Stimulated activated CD4-positive, alpha-beta T cell treated with anti-CD3 and anti-CD28 coated beads, Interleukin-15, amount 100 ng/mL, for 24 hours (primary cell): ENCODE measurements at places on chromosomes 11 and 22.

GRCh38 chr11:19979519-19979845, 180.8 kb downstream of the DBX1 start:
- no peak for DNase-seq

- no peak for DNase-seq
Measured at GRCh38 chr11:63666874-63667273, 4.3 kb downstream of the ATL3 start.

- DNase-seq = no peak
Measured at GRCh38 chr11:122042981-122043380, 73.0 kb downstream of the BLID start.

- peak; percentile 10 for DNase-seq
Measured at GRCh38 chr22:16601437-16602223, 9.0 kb upstream of the CCT8L2 start.

GRCh38 chr11:8268530-8269400, 5.1 kb upstream of the LMO1 start:
- DNase-seq = no peak

DNA sequence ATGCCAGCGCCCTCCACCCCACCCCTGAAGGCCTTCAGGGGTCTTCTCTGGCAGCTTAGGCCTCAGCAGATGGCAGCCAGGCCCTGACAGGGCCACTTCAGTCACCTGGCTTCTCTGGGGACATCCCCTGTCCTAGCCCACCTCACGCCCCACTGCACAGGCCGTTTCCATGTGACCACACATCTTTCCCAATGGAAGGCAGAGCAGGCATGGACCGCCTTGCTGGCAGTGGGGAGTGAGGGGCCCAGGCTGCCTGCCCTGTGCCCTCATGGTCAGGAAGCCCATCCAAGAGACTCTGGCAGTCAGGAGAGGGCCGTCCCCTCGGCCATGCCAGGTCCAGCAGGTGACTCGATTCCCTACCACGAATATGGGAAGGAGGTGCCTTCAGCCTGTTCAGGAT, 25.8 kb downstream of the MACROD1 start:
- no peak for DNase-seq

- no peak for DNase-seq
Measured at GRCh38 chr11:131207901-131208300, 162.5 kb upstream of the NTM start.

- DNase-seq = no peak
Measured at GRCh38 chr11:65064847-65065240, 6.5 kb upstream of the NAALADL1 start.

DNA sequence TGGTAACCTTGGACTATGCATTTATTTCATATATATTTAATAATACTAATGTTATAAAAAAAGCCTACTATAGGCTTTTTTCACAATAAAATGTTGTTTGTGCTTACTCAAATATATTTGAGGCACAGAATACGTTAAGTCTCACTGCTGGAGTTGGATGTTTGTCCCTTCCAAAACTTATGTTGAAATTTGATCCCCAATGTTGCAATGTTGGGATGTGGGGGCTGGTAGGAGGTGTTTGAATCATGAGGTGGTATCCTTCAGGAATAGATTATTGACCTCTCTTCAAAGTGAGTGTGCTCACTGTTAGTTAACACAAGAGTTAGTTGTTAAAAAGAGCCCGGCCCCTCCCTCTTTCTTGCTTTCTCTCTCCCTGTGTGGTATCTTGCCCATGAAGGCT, 1295.9 kb downstream of the JRKL start:
- no peak for DNase-seq

GRCh38 chr11:120521176-120521575, 9.6 kb downstream of the GRIK4 start:
- DNase-seq = no peak

- no peak for DNase-seq
Measured at GRCh38 chr11:34226210-34226609, 120.8 kb downstream of the NAT10 start.

- no peak for DNase-seq
Measured at GRCh38 chr11:44690651-44691050, 36.1 kb upstream of the TSPAN18 start.

DNA sequence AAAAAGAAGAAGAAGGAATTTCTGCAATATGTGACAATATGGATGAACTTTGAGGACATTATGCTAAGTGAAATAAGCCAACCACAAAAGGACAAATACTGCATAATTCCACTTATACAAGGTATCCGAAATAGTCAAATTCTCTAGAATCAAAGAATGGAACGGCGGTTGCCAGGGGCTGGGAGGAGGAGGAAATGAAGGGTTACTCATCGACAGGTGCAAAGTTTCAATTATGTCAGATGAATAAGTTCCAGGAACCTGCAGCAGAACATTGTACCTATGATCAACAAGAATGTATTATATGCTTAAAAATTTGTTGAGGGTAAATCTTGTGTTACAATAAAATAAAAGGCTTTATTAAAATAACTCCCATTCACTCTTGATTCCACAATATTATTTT, 49.0 kb downstream of the SC5D start:
- DNase-seq = peak; percentile 51

DNA sequence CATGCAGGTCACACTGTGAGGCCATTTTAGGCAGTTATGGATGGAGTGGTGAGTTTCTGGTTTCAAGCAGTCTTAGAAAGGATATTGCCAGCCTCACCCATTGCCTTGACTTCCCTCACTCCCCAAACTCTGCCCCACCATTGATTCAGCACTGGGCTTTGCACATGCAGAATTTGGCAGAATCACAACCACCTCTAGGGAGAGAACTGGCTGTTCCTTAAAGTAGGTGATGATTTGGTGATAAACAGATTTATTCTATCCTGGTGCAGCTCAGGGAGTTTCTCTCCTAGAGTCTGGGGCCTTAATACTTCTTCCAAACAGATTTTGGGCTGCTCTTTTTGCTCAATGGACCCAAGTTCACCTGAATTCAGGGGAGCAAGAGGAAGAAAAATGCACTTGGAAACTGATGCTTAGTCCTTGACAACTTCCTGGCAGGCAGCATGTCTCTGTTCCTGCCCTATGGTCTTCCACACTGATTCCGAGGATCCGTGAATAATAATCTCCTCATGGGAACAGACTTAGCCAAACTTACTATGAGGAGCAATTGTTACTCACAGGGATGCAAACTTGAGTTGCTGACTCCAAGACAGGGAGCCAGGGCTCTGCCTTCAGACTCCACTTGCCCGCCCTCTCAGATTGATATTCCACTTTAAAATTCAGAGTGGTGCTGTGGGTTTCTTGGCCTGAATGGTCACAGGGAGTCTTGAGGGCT, 129.7 kb upstream of the PARVA start:
- DNase-seq = no peak

GRCh38 chr11:119739021-119739703, 10.2 kb upstream of the NECTIN1 start:
- no peak for DNase-seq

DNA sequence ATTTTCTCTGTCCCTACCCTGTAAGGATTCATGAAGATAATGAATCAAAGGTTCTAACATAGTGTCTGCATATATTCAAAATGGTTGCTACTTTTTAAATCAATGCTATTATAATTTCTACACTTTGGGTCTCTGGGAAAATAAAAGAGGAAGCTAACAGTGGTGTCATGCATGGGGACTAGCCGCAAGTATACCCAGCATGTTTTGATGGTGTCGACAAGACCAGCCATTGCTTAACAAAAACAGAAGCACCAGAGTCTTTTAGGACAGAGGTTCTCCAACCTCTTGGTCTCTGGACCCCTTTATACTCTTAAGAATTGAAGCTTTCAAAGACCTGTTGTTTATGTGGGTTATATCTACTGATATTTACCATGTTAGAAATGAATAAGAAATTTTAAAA, 37.8 kb downstream of the RNF141 start:
- no peak for DNase-seq

DNA sequence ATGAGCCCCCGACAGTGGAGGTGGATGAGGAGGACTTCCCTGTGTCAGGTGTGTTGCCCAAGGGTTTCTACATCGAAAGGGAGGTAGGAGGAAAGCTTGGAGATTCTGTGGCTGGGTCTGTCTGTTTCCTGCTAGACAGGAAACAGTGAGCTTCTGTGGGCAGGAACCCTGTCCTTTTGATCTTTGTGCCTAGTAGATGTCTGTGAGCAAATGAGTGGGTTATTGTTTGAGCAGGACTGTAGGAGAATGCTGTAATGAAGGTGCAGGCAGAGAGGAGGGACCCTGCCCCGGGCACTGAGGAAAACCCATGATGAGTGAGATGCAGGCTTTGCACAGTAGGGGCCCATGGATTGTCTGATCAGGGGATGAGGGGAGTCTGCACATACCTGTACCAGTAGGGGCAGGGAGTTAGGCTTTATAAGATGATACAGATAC, 14.0 kb downstream of the USP35 start:
- DNase-seq = peak; percentile 43

DNA sequence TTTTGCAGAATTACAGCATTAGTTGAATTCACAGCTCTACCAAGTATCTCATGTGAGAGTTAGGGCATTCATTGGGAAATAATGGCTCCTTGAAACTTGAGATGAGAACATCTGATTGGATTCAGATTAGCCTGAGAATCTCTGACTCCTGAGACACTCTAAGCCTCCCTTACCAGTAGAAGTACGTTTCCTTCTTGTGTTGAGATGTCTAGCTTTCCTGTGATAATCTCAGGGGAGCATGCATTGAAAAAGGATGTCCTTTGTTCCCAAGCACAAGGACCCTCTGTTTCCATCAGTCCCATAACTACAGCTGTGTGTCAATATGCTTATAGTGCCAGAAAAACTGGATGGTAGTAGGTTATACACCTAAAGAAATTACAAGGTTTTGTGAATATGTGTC, 35.2 kb upstream of the RDX start:
- no peak for DNase-seq

DNA sequence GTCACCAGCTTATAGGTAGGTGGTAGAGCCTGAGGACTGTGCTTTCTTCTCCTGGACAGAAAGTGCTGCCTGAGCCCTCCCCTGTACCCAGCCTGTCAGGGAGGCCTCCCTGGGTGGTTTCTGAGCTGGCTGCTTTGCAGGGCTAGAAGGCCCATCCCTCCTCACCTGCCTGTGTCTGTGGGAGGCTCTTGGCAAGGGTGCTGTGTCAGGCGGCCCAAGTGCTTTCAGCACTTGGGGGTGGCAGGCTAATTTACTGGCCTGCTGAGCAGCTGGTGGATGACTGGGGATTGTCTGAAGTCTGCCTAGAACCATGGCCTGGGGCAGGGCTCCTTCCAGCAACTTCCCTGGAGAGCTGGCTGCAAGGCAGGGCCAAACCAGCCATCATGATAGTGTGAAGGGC, 139.0 kb upstream of the NAV2 start:
- no peak for DNase-seq

DNA sequence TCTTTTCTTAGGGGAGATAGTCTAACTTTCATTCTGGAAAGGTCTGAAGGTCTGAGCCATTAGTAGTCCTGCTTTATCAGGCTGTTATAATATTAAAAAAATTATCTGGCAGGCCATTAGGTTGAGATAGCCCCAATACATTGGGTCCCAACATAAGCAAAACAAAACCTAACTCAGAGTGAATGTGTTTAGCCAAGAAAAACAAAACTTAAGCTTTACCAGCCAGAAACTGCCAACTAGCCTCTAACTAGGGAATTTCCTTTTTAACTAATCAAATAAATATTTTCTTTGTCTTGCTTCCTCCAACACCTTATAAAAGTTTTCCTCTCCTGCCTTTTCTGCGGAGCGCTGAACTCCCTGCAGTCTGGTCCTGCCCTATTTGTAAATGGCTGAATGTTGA, 1137.7 kb upstream of the CNTN5 start:
- DNase-seq = no peak

DNA sequence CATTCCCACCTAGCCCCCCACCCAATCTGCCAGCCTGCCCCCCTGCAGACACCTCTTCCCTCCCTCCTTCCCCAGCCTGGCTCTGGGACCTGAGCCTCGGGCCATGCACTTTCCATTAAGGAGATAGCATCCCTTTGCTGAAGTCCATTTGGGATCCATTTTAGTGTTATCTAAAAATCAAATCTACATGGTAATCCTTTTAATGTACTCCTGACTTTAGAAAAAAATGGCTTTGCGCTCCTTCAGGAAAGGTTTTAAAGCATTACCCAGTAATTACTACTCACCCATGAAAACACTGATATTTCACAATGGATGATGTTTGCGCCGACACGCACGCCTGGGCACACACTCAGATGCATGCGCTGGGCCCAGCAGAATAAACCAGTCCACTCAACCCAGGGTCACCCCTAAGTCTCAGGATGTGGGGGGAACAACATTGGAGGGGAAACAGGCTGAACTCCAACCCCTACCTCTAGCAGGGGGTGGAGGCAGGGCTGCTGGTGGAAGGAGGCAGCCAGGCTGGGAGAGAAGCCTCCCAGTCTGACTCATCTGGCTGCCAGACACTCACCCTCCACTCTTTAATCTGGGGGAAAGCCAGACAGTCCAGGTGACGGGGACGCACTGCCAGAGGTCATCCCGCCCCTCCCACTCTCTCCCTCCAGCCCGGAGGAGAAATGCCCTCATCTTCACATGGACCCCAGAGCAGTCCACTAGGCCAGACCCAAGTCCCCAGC, 29.8 kb downstream of the LMO1 start:
- DNase-seq = no peak

DNA sequence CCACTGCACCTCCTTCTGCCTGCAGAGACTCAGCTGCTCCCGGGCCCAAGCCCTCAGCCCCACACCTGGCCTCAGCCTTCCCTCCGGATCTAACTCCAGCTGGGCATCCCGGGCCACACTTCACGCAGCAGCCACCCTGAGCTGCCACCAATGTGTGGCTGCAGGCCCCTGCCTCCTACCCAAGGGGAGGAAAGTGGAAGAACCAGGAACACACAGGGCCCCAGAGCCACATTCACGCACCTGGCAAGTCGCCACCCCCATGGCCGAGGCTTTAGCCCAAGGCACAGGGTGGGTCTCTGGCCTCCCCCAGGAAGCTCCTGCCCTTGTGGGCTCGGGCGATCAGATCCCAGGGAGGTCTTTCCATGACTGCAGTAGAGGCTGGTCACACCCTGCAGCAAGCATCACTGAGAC, 345.6 kb downstream of the CTTN start:
- DNase-seq = no peak

DNA sequence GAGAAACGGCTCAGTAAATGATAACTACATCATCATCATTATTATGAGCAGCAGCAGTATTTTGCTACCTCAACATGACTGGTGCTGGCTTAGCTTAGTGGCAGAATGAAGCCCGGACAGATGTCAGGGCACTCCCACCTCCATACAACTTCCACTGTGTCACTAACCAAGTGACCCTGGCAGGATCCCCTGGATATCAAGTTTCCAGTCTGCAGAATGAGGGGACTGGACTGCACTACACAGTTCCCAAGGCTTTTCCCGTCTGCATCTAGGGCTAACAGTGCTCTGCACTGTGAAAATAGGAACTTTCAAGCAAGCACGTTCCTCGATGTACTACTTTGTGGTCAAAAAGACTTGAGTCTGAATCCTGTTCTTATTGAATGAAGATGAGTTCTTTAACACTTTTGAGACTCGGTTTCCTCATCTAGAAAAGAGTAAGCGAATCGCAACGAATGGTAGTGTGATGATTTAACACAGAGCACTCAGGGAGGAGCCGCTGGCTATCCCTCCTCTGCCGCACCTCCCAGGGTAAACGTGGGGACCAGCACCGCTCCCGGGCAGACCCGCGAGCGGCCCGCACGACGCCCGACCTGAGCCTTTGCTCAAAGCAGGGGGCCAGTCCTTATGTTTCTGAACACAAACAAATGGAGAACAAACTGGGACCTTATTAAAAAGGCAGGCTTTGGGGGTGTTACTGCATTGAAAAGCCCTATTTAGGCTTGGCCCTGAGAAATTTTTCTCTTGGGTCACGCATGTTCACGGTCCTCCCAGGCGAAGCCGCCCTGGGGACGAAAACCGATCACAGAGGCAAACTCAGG, 910 bp downstream of the CLTCL1 start:
- DNase-seq = peak; percentile 14
